ENCODE measurements at places on chromosomes 12 and 14.
A peak's percentile ranks its signal among the peaks of the same experiment; 100 is the strongest.

GRCh38 chr12:8078398-8078797 lies 3.7 kb upstream of the NECAP1 start:
- DNase-seq: peak; percentile 57

DNA sequence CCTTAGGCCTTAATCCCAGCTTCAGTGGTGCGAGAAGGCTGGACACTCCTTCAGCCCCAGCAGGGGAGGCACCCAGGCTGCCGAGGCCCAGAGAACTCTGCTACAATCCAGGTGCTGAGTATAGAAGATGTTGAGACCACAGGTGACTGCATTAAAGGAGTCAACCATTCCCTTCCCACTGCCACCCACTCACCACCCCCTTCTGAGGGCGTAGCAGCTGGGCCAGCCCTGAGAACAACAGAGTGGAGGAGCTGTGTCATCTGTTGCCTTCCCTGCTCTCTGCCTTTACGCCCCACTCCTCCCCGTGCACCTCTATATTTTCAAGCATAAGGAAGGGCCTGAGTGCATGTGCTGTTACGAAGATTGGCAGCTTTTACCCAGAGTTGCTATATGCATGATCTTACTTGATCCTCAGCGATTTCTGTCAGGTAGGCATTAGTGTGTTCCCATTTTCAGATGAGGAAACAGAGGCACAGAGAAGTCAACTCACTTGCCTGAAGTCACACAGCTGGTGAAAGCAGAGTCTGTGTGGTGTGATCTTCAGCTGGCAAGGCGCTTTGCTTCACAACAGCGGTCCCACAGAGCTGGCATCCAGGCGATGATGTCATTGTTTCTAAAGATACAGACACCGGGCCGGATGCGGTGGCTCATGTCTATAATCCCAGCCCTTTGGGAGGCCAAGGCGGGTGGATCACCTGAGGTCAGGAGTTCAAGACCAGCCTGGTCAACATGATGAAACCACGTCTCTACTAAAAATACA lies 46.7 kb downstream of the RIN3 start:
- DNase-seq: no peak

GRCh38 chr14:81716953-81717352 lies 183.3 kb upstream of the SEL1L start:
- DNase-seq: no peak

GRCh38 chr14:95121911-95122620 lies 35.3 kb downstream of the DICER1 start:
- DNase-seq: no peak

GRCh38 chr12:108565146-108565545 lies 2.8 kb downstream of the ISCU start:
- DNase-seq: no peak

- DNase-seq: no peak
These were observed 23.0 kb upstream of the BATF start for GRCh38 chr14:75499084-75499875.

DNA sequence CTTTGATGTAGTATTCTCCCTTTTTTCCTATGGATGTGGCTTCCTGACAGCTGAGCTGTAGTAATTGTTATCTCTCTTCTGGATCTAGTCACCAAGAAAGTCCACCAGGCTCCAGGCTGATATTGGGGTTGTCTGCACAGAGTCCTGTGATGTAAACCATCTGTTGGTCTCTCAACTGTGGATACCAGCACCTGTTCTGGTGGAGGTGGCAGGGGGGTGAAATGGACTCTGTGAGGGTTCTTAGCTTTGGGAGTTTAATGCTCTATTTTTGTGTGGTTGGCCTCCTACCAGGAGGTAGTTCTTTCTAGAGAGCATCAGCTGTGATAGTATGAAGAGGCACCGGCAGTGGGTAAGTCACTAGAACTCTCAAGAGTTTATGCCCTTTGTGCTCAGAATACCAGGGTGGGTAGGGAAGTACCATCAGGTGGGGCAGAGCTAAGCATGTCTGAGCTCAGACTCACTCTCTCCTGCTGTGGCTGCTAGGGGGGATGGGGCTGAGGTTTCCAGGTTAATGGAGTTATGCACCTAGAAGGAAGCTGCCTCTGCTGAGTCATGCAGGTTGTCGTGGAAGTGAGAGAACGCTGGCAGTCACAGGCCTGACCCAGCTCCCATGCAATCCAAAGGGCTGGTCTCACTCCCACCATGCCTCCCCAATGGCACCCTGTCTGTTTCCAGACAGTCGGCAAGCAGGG lies 3.0 kb upstream of the TAS2R14 start:
- no peak for DNase-seq

DNA sequence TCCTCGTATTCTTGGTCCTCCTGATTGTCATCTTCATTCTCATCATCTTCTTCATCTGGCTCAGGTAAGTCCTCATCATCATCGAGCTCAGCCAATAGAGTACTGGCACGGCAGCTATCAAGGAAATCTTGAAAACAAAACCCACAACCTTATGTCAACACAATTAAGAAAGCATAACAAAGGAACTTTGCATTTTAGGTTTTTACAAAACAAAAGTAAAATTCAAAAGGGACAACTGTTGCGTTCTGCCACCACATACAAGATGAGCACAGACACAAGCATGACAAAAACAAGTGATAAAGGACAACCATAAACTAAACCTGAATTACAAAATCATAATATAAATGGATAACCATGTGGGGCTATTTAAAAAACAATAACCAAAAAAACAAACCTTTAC lies 84.7 kb downstream of the HECTD1 start:
- DNase-seq: no peak

- no peak for DNase-seq
These were observed 950 bp downstream of the IFI27 start for GRCh38 chr14:94111276-94112095.

GRCh38 chr12:31017535-31017934 lies 56.1 kb upstream of the DDX11 start:
- no peak for DNase-seq

- peak; percentile 80 for DNase-seq
These were observed 43.9 kb upstream of the ESR2 start for GRCh38 chr14:64337888-64338615.

DNA sequence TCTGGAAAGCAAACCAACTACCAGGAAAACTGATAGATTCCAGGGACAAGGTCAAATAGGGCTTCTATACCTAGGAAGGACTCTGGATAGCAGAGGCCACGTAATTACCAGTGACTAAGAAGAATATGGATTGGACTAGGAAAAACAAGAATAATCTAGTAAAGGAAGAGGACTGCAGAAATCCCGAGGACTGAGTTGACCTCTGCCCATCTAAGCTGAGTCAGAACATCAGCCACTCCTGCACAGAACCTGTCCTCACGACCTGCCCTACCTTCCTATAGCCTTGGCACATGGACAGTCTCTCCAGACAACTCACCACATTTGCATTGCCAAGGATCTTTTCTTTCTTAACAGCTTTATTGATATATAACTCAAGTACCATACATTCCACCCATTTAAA lies 2.3 kb downstream of the OR6J1 start:
- DNase-seq: no peak

GRCh38 chr12:48780381-48781025 lies 8.4 kb downstream of the ADCY6 start:
- no peak for DNase-seq

DNA sequence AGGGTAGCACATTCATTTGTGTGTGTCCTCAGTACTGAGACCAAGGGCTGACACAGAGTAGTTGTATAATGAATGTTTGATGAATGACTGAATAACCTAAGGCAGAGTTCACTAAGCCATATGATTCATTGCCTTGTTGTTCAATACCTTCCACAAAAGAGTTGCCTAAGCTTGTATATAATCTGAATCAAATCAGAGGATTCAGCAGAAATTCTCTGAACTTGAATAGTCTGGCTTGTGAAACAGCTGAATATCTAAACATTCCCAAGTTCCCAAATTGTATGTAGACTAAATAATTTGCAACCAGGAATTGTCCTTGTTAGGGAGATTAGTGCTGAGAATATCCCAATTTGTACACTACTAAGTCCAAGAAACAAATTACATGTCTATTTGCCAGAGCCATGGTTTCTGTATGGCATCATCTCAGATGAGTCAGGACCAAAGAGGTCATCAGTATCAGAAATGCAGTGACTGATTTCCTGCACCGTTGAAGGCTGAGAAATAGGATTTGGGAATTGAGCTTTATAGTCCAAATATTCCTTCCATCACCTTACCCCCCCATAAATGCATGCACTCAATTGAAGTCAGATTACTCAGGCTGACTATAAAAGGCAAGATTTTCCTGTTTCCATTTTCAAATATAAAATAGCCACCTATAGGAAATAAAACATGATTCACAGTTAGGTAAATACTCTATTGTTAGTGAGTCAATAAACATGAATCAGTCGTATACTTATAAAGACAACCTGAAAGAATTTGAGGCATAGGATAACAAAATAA lies 168.7 kb downstream of the PHLDA1 start:
- DNase-seq: peak; percentile 82

- DNase-seq: peak; percentile 5
These were observed 48.6 kb upstream of the TMEM233 start for GRCh38 chr12:119544765-119545625.

GRCh38 chr14:79972230-79972629 lies 239.1 kb downstream of the DIO2 start:
- no peak for DNase-seq

GRCh38 chr14:62071039-62071438 lies 308.8 kb downstream of the SNAPC1 start:
- DNase-seq: no peak

- peak; percentile 64 for DNase-seq
These were observed 3.1 kb upstream of the TNS2 start for GRCh38 chr12:53046655-53047220.

All from SW 1271 (cell line).